ENCODE measurements at places on chromosomes 13 and 19.
A peak's percentile ranks its signal among the peaks of the same experiment; 100 is the strongest.

GRCh38 chr19:4914736-4915501, 5.6 kb downstream of the UHRF1 start:
- peak; percentile 8 for DNase-seq

DNA sequence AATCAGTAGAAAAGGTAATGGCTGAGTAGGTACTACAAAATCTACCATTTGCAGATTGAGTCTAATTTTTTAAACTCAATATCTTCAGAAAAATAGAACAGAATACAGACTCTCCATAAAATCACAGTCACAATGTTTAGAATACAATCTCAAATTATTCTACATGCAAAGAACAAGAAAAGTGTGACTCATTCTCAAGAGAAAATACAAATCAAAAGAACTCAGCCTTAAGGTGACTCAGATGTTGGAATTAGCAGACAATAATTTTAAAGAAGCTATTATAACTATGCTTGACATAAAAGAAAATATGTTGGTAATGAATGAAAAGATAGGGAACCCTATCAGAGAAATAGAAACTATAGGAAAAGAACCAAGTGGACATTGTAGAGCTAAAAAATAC, 78.9 kb downstream of the RXFP2 start:
- no peak for DNase-seq

DNA sequence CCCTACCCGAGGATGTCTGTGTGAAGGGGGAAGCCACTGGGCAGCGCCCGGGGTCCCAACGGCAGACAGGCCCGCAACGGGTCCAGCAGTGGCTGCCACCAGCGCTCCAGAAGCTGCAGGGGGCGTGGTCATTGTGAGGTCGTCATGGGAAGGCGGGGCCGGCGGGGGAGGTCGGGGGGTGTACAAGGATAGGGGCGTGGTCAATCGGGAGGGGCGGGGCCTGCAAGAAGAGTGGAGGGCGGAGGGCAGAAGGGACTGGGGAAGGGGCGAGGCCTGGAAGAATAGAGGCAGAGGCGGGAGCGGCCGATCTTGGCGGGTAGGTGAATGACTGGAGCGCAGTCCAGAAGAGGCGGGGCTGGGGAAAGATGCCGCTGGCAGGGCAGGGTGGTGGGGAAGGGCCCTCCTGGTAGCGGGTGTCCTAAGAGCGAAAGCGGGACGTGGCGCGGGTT, 4.4 kb downstream of the FUZ start:
- DNase-seq = peak; percentile 62

DNA sequence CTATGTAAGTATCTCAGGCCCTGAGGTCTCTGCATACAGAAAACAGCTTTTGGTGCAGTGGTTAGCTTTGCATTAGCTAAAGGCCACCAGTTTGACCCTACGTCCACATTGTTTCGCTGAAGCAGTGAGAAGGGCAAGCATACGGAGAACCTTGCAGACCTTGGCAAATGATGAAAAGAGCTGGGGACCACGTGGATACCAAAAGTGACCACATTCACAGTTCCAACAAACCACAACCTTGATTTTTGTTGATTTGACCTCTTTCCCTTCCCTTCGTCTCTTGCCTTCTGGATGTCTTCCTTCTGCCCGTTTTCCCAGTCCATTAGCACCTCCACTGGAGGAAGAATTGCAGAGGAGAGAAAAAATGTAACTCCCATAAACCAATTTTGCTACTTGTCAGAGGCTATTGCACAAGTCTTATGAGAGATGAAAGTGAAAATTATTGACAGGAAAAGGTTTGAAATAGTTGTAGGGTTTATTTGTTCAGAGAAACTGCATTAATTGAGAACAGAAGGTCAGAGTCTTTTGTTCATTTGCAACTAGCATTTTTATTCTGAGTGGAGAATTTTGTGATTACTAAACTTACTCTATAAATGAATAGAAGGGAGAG, 293.9 kb upstream of the HTR2A start:
- no peak for DNase-seq

- no peak for DNase-seq
These were observed 186.8 kb downstream of the NUFIP1 start for GRCh38 chr13:44802491-44802890.

GRCh38 chr13:66534561-66534960, 695.6 kb downstream of the PCDH9 start:
- DNase-seq = no peak

DNA sequence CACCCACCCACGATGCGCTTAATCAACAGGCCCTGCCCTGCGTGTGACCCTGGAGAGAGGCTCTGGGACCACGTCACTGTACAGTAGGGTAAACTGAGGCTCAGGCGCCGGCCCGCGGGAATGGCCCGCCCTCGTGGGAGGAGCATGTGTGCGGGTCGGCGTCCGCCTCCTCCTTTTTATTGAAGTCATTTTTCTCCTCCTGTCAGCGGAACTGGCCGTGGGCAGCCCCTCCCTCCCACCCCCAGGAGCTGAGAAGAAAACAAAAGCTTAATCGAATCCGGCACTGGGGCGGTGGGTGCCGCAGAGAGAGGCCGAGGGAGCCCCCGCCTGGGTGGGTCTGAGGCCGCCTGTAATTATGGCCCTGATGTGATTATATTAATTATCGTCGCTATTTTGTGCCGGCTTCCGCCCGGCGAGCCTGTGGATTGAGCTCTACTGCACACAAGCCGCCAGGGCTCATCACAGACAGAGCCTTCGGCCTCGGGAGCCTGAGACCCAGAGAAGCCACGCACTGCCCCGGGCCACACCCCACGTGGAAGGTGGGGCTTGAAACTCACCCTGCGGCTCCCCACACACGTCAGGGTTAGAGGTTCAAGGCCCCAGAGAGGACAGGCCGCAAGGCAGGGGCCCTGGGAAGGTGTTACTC, 7.0 kb downstream of the C2CD4C start:
- DNase-seq = no peak

- no peak for DNase-seq
These were observed 620.6 kb downstream of the GPC6 start for GRCh38 chr13:93847162-93847561.

DNA sequence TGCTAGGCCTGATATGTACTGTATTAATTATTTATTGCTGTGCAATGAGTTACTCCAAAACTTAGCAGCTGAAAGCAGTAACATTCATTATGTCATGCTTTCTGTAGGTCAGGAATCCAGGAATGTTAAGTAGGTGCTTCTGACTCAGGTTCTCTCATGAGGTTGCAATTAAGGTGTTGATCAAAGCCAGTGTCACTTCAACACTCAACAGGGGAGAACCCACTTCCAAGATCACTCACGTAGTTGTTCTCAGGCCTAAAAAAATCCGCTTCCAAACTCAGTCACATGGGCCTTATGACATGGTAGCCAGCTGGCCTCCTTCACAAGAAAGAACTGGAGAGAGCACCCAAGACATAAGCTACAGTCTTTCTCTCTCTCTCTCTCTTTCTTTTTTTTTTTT, 211.1 kb upstream of the NBEA start:
- no peak for DNase-seq

GRCh38 chr13:51589793-51590192, 5.5 kb downstream of the WDFY2 start:
- DNase-seq = no peak

DNA sequence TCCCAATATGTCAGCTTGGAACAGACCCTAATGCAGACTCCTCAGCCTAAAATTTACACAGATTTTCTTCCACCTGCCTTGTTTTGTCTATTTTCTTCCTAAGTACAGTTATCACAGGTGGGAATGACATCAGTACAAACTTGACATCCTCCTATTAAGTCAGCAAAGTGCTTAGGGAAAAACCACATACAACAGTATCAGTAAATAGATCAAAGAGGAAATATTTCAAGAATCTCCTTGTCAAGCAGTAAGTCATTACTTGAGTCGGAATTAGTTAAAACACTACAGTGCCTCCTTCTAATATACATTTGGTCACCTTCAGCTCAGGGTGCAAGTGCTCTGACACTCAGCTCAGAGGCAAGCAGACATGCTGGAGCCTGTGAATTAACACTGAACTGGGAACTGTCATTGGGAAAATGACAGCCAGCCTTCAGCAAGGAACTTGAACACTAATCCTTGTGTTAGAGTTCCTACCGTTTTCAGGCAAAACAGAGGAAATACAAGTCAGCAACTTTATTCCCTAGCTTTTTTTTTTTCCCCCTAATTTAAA, 394.3 kb upstream of the HTR2A start:
- DNase-seq = no peak

GRCh38 chr13:75445717-75446499, 36.1 kb downstream of the TBC1D4 start:
- no peak for DNase-seq

GRCh38 chr19:57803594-57804325, 11.0 kb downstream of the ZNF552 start:
- no peak for DNase-seq

- DNase-seq = no peak
These were observed 15.5 kb downstream of the ZSWIM9 start for GRCh38 chr19:48186015-48186414.

DNA sequence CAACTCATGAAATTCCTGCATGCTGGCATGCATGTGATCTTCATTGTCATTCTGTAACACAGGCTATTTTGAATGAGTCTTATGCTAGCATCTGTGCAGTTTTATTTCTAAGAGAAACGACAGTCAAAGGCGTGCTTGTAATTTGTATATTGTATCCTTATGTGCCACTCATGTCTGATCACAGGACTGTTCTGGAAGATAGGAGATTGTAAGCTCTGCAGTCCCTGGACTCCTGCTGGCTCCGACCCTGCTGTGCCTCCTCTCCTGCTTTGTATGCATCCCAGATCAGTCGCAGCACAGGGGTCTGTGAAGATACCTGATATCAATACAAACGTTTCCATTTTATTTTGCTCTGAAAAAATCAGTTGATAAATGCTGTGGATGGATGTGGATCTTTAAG, 653.1 kb downstream of the LIG4 start:
- no peak for DNase-seq

DNA sequence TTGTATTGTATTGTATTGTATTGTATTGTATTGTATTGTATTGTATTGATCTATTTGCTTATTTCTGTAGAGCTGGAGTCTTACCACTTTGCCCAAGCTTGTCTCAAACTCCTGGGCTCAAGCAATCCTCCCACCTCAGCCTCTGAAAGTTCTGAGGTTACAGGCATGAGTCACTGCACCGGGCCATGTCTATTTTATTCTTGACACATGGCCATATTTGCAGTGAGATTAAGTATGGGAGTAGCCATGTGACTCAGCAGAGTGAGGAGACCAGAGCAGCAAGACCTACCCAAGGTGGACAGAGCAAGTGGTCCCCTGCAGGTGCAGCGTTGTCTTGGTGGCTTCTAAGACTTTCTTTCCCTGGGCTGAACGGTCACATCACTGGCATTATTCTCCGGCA, 49.1 kb upstream of the UBAC2 start:
- DNase-seq = no peak

- DNase-seq = no peak
These were observed 1573.3 kb downstream of the PCDH9 start for GRCh38 chr13:65656740-65657329.

DNA sequence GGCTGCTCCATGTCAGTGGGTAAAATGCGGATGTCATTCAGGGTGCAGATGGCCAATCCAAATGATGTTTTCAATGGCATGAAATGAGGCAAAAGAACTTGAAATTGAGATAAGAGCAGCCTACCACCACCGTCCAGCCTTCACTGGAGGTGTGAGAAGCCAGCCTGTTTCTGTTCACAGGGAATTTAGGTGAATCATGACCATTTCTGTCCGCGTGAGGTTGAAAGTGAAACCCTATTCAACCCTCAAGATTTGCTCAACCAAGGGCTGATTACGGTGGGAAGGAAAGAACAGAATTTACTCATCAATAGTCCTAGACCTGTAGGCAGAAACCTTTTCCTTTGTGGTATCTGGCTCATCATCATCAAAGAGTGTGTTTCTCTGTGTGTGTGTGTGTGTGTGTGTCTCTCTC, 370.7 kb downstream of the COG6 start:
- no peak for DNase-seq

GRCh38 chr13:104086759-104087158, 1020.5 kb upstream of the SLC10A2 start:
- no peak for DNase-seq

DNA sequence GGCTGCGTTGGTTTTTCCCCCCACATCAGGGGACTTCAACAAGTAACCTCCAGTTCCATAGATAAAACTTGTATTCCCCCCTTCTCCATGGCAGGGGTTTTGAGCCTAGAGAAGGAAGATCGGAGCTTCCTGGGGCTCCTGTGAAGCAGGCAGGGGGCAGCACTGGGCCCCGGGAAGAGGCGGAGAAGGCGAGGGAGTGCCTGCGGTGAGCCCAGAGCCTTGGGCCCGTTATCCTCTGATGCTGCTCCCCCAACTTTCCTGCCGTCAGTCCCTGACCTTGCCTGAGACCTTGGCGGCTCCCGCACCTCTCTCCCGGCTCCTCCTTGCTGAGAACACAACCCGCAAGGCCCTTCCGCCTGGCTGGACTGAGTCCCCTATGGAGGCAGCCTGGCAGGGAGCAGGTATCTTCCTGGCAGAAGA, 2.5 kb downstream of the LIPE start:
- no peak for DNase-seq

GRCh38 chr13:51000571-51001260, 91.1 kb downstream of the RNASEH2B start:
- DNase-seq = no peak

GRCh38 chr19:5572556-5573286, 5.0 kb upstream of the TINCR start:
- DNase-seq = no peak

DNA sequence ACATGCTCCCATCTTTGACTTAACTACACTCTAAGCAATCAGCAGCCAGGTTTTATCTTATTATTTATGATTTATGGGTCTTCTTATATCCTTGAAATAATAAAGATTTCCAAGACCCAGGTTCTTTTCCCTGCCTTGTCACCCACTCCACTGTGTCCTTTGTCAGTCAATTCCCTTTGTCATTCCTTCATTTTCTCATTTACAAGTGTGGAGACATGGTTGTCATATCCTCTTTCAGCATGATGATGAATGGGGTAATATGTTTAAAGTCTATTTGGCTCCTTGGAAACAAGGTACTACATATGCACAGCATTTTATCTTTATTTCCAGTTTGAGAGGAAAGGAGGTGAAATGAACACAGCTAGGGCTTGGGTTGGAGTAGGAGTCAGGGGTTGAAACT, 521.8 kb downstream of the LMO7 start:
- DNase-seq = no peak

- no peak for DNase-seq
These were observed 20.2 kb downstream of the ZC3H13 start for GRCh38 chr13:46032341-46032740.

GRCh38 chr13:33108620-33109019, 92.4 kb downstream of the KL start:
- no peak for DNase-seq

- peak; percentile 40 for DNase-seq
These were observed 3.0 kb downstream of the HPN start for GRCh38 chr19:35044317-35045117.

DNA sequence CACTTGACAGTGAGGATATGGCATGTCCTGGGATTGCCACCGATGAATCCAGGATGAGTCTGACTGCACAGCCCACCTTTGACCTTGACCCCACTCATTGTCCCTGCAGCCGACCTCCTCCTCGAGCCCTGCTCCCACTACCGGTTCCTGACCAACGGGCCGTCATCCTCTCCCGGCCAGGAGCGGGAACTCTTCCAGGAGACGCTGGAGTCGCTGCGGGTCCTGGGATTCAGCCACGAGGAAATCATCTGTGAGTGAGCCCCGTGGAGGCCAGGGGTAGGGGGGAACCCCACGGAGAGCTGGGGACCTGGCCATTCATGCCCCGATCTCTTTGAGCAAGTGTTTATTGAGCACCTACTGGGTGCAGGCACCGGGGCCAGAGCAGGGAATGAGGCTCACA, 28.4 kb downstream of the MYH14 start:
- no peak for DNase-seq

GRCh38 chr13:20696073-20696472, 7.4 kb upstream of the IL17D start:
- DNase-seq = peak; percentile 16
